Activated naive CD4-positive, alpha-beta T cell treated with anti-CD3 and anti-CD28 coated beads, Interleukin-2, amount 50 U/mL, for 72 hours (primary cell): ENCODE measurements at places on chromosomes 3 and 15.

GRCh38 chr15:85421116-85421925 lies 40.9 kb downstream of the AKAP13 start:
- DNase-seq, result no peak

- DNase-seq, result no peak
Observed at GRCh38 chr15:85792102-85792731, 2.5 kb downstream of the KLHL25 start.

GRCh38 chr15:78810003-78810361 lies 1.3 kb downstream of the ADAMTS7 start:
- DNase-seq, result no peak

DNA sequence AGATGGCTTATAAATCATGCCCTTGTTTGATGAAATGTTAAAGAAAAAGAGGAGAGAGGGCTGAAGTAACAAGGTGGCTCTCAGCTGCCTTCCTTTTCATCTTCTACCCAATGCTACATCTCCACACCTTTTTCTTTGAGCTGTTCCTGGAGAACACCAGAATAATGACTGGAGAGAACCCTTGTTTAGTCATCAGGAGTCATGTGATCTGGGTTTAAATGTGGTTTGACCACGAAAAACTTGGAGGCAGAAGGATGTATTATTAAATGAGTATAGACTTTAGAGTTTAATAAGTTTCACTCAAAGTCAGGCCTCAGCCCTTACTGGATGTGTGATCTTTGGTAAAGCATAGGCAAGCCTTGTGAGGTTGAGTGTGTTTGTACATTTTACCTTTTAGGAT lies 230.3 kb upstream of the TBL1XR1 start:
- peak; percentile 21 for DNase-seq

- DNase-seq, result no peak
Observed at GRCh38 chr15:81940467-81941451, 105.1 kb downstream of the MEX3B start.

- DNase-seq, result no peak
Observed at GRCh38 chr3:37050282-37050681, 57.0 kb downstream of the MLH1 start.
